Cardiac muscle cell (in vitro differentiated cells and primary cell): ENCODE measurements at places on chromosomes 2 and 18. TPM values are rescaled to one million over a fixed set of nuclear protein-coding genes. Genes with fewer than 3 reads are reported as not detected.

Gene KCNG2
- not detected in 2 replicates for total RNA-seq

Gene ALPI
- not detected in 2 replicates for total RNA-seq

Gene MYO7B
- total RNA-seq = 0.06 TPM in 1 of 2 replicates, not detected in the other

Gene ANKRD39
- 15.4 and 27.8 TPM in 2 replicates for total RNA-seq

GRCh38 chr2:187774551-187775071 is 220.4 kb upstream of the TFPI start:
- no peak for DNase-seq
- no peak overlapping the region for H3K4me3 ChIP-seq
- H3K27me3 ChIP-seq = no peaks in the 10 kb centered on the region
- no peaks in the 10 kb centered on the region for H3K4me1 ChIP-seq

- H3K36me3 ChIP-seq = no peaks in the 10 kb centered on the region
- peaks cover 13% of the 10 kb centered on the region for H3K4me1 ChIP-seq
- no peak for DNase-seq
- no peak overlapping the region for H3K4me3 ChIP-seq
- H3K27ac ChIP-seq = no peak overlapping the region
- no peaks in the 10 kb centered on the region for H3K27me3 ChIP-seq
Observed at GRCh38 chr2:236976266-236977062, 109.2 kb upstream of the COPS8 start.

DNA sequence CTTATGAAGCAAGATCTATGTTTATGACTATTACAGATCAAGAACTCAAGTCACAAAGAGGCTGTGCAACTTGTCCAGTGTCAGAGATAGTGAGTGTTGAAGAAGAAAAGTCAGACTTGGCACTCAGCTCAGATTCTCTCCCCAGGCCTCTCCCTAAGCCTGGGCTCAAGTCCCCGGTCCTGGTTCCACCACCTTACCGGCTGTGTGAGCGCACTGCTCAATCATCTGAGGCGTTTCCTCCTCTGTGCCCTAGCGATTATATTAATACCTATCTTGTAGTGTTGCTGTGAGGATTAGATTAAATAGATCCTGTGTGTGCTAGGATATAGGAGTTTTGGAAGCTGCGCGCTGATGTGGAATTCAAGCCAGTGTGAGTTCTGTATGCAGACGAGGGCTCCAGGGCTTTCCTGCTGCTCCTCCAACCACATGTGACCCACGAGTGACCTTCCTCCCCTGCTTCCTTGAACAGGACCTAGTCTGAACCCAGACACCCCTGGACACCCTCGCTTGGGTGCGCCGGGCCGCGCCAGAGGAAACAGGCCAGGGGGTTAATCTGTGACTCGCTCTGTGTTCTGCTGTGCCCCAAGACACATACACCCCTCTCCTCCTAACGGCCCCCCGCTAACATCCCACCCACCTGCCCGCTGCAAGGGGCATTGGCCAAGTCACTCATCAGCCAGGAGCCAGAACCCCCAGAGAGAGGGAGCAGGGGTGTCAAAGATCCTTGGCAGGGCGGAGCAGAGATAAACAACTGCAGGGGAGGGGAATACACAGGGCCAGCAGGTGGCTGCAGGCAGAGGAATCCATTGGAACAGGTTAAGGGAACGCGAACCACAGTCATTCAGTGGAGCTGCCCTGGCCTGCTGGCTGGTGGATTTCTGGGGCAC is 38.3 kb downstream of the TNS1 start:
- DNase-seq = peak; percentile 35
- H3K27ac ChIP-seq = peak overlapping the region; percentile 49
- H3K36me3 ChIP-seq = no peaks in the 10 kb centered on the region
- H3K4me3 ChIP-seq = no peak overlapping the region

DNA sequence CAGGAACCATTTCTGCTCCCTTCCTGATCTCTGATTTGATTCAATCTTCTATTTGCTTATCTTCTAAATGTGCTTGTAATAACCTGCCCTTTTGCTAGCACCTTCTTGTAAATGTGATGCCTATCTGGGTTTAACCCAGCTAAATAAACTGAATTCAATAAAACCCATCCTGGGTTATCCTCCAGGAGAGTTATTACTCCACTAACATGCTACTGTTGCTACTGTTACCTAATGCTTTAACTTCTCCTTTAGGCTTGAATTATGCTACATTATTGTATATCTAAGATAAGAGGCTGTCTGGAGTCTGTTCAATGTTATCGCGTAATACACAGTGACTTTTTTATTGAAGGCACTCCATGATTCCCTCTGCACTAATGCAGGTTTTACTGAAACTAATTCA is 206.5 kb upstream of the CTAGE1 start:
- H3K27me3 ChIP-seq = no peaks in the 10 kb centered on the region
- H3K27ac ChIP-seq = no peak overlapping the region
- no peak overlapping the region for H3K4me3 ChIP-seq
- no peak for DNase-seq

DNA sequence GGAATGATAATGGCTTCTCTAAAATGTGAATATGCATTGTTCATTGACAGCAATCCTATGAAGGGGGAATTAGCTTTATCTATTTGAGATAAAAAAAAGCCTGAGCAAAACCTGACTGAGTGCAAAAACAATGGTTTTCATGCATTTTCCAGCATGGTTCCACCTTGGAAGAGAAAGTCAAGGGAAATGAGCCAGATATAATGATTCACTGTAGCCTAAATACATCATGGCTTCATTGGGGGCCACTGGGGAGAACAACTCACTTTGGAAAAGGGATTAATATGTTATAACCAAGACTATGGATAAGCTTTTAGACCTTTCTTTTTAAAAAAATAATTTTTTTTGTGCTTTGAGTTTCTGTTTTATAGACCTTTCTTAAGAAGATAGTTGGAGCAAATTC is 679.7 kb downstream of the NYAP2 start:
- peaks cover 5% of the 10 kb centered on the region for H3K4me1 ChIP-seq
- no peaks in the 10 kb centered on the region for H3K27me3 ChIP-seq
- no peak for DNase-seq

DNA sequence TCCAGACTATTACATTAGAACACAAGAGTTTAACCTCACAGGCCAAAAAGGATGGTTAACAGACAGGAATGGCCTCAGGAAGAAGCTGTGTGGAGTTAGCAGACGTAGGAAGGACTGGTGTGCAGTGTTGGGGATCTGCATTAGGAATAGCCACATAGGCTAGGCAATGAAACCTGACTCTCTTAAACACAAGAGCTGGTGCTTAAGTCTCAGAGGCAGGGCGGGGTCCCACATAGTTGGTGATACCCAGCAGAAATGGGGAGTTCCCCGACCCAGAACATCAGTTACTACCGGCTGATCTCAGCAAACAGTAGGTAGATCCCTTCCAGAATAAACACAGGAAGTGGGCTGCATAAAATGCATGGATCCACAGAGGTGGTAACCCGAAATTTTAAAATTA is 64.1 kb downstream of the CCDC93 start:
- no peak for DNase-seq
- H3K4me3 ChIP-seq = no peak overlapping the region
- peaks cover 39% of the 10 kb centered on the region for H3K36me3 ChIP-seq
- no peaks in the 10 kb centered on the region for H3K27me3 ChIP-seq
- no peaks in the 10 kb centered on the region for H3K4me1 ChIP-seq

GRCh38 chr18:58608216-58608615 is 20.7 kb downstream of the ALPK2 start:
- H3K27ac ChIP-seq = no peak overlapping the region

DNA sequence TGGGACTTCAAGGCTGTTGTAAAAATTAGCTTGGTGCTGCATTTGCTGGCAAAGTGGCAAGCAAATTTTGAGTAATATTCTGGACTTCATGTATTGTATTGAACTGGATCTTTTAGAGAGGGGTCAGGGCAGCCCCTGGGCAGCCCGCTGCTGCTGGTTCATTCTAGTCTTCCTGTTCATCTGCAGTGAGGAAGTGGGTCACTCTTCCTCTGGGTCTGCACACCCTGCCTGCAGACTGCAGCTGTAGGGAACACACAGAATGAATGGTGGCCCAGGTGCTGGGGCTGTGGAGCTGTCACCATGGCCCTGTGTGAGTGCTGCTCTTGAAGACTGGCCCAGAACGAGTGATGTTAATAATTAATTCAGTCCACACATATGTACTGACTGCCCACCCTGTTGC is 9.4 kb downstream of the SH3RF3 start:
- H3K4me3 ChIP-seq = no peak overlapping the region
- H3K4me1 ChIP-seq = no peaks in the 10 kb centered on the region
- peaks cover 27% of the 10 kb centered on the region for H3K27me3 ChIP-seq
- no peak for DNase-seq
